ENCODE measurements at places on chromosomes 2 and 18.

- DNase-seq = peak; percentile 13
Observed at GRCh38 chr2:211068108-211068780, 511.8 kb downstream of the CPS1 start.

DNA sequence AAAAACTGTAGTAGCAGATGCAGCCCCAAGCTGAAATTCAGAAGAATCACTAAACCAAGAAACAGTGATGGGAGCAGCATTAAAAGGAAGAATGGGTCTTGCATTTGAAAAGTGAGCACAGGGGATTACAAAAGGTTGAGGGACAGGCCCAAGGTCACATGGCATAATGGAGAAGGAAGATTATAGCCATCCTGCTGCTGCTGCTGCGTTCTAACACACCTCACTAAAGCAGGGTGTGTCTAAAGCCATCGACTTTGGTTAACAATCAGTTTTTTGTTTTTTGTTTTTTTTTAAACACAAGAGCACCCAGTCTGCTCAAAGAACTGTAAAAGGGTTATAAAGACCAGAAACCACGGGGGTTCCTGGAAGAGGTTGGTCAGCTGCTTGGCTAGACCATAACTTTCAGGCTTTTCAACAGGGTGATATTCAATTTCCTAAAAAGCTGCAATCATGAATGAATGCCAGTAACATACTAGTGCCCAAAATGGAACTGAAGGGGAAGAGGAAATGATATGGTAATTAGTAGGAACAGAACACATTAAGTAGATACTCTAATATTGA, 102.6 kb downstream of the MYO5B start:
- no peak for DNase-seq

- DNase-seq = no peak
Observed at GRCh38 chr2:160105366-160105765, 43.0 kb upstream of the PLA2R1 start.

DNA sequence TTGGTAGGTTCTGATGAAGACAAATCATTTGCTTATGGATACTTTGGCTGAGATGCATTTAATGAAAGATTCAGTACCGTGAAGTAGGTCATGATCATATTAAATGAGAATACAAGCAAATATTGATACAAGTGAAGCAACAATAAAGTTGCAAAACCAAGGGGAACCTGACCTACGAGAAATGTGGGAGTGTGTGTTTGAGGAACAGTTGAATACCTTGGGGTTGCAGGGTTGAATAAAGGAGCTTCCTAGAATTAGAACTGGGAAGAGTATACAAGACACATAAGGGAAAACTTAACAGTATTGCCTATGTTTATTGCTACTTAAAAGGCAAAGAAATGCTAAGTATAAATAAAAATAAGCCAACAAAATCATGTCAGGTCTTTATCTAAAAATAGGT, 702.9 kb downstream of the ERBB4 start:
- no peak for DNase-seq

GRCh38 chr18:44726059-44726421, 45.4 kb downstream of the SETBP1 start:
- DNase-seq = no peak

DNA sequence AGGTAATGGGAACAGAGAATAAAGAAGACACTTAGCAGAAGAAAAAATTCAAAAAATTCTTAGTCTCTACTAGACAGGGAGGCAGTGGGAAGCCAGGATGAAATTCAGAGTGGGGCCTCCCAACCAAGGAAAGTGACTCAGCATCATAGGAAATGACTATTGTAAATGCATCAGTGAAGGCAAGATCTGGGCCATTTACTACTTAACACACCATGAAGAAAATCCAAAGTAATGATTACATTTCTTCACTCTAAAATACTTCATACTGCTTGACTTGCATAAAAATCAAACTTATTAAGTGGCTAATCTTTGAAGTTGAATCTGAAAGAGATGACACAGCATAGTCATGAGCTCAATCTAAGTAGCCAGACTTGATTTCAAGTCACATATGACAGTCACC, 405.8 kb upstream of the SLC39A10 start:
- peak; percentile 5 for DNase-seq

- DNase-seq = no peak
Observed at GRCh38 chr2:167336213-167336612, 447.9 kb downstream of the XIRP2 start.

DNA sequence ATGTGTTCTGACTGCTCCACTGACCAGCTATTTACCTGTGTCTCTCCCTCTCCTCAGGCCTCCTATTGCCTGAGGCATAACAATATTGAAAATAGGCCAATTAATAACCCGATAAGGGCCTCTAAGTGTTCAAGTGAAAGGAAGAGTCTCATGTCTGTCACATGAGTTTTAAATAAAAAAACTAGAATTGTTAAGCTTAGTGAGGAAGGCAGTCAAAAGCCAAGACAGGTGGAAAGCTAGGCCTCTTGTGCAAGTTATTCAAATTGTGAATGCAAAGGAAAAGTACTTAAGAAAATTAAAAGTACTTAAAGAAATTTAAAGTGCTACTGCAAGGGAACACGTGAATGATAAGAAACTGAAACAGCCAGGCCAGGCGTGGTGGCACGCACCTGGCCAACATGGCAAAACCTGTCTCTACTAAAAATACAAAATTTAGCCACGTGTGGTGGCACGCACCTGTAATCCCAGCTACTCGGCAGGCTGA, 44.9 kb upstream of the TAF4B start:
- DNase-seq = no peak

- peak; percentile 9 for DNase-seq
Observed at GRCh38 chr2:24122366-24123194, 554 bp downstream of the PFN4 start.

DNA sequence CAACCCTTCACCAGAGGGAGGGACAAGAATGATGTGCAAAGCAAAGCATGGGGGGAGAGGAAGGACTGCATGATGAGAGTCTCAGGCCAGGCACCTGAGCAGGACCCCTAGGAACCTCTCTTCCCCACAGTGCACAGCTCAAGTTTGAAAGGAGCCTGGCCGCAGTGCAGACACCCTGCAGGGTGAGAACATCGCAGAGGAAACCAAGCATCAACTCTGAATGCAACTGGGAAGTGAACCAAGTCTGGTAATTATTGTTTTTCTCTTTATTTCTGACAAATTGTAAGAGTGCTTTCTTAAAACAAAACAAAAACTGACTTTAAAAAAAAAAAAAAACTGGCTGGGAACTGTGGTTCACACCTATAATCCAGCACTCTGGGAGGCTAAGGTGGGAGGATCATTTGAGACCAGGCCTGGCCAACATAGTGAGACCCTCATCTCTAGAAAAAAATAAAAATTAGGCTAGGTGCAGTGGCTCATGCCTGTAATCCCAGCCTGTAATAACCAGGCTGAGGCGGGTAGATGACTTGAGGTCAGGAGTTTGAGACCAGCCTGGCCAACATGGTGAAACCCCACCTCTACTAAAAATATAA, 15.3 kb downstream of the NPC1 start:
- DNase-seq = no peak

DNA sequence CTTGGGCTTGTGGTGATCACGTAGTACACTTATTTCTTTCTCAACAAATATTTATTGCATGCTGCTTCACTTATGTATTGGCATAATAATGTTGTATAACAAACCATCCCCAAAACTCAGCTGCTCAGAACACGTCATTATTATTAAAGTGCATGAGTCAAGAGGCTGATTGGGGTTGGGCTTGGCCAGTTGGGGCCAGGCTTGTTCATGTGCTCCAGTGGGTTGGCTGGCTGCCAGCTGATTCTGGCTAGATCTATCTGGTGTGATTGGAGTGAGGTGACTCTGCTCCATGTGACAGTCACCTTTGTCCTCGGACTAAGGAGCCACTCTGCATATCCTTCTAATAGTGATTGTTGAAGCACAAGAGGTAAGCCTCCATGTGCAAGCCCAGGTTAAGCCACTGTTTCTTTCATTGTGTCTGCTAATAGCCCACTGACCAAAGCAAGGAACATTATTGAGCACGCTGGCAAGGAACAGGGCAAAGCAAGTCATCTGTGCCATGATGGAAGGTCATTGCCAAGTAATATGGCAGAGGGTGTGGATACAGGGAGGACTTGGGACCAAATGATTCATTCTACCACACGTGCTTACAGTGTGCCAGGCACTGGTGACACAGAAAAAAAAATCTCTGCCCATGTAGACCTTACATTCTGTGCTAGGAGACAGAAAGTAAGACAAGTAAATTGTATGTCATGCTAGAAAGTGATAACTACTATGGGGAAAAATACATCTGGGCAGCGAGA, 63.3 kb upstream of the TMEM182 start:
- DNase-seq = peak; percentile 52

GRCh38 chr2:217163987-217164386, 304.1 kb upstream of the TNP1 start:
- DNase-seq = no peak

DNA sequence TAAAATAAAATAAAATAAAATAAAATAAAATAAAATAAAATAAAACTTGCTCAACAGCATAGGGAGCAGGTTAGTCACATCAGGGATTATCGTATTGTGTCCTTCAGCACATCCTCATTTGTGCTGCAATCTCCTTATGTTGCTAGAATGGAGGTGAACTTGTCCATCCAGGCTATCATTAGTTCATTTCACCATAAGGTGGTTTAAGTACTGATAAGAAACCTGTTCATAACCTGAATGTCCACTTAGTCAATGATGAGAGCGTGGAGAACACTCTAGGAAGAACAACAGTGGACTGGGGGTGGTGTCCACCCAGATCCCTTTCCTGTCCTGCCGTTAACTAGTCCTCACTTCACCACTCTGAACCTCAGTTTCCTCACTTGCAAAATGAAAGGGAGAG, 21.9 kb downstream of the DHRS9 start:
- DNase-seq = no peak

DNA sequence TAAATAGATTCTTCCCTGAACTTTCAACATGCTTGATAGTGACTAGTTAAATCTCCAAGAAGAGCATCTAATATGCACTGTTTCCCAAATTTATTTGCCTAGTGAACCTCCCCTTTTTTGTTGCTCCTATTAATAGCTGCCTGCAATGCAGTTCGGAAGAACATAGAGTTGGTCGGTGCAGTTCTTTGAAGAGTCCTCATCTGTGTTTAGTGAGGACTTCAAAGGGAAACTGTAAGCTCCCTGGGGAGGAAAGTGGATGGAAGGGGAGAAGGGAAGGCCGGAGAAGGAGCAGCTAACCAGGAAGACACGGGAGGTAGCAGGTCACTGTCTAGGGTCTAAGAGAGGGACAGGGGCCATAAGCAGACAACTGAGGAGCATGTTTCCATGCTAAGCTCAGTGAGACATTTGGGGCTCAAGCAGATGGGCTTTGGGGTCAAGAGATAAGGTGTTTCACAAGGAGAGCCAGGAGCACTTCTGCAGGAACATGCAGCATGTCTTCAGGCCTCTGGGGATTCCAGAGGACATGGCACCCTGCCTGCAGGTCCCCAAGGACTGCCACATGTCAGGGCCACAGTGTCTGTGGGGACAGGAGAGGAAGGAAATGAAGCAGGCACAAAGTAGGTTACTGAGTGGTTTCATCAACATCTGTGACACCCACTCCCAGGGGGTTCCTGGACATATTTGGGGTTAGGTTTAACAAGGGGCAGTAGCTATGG, 48.7 kb upstream of the ANXA4 start:
- DNase-seq = no peak

DNA sequence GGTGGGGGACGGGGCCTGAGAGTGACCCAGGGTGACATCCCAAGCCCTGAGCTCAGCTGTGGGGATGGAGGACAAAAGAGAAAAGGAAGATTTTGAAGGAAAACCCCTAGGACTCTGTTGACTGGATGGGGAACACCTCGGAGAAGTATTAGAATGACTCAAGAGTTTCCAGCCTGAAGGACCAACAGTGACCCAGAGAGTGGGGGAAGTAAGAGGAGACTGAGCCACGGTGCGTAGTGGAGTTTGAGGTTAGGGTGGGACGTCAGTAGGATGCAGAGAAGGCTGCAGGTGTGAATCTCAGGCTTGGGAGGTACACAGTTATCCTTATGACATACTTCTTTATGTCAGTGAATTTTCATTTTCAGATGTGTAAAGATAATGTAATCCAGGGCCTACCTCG, 119.5 kb downstream of the NCK2 start:
- no peak for DNase-seq

DNA sequence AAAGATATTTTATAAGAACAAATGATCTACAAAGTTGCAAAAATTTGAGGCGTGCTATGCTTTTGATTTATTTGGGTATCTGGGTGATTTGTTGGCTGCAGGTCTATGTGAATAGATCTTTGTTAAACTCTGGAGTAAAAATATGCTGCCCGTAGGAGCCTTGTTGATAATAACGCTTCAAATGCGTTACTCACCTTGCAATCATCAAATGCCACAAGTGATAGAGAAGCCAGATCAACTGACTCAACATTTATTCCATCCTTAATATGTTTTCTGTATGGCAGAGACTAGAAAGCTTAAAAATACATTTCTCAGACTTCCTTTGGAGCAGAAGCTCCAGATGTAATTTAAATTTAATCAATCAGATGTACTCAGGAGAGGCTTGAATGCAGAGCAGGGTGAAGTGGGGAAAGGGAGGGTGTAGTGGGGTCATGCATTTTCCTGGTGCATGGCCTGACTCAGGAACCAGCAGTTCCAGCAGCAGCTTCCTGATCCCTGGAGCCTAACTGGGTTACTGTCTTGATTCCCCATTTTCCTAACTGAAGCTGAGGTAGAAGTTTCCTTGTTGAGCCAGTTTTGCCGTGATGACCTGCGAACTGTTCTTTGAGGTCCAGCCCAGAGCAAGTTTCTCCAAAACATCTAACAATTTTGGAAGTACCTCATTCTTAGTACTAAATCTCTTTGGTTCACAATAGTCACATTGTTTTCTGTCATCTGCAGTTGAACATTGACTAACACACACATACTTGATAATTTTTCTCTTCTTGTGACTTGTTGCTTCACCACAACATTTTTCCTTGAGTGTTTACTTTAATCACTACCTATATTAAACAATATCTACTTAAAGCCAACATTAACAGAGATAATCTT, 284.7 kb upstream of the CWC22 start:
- DNase-seq = peak; percentile 81

DNA sequence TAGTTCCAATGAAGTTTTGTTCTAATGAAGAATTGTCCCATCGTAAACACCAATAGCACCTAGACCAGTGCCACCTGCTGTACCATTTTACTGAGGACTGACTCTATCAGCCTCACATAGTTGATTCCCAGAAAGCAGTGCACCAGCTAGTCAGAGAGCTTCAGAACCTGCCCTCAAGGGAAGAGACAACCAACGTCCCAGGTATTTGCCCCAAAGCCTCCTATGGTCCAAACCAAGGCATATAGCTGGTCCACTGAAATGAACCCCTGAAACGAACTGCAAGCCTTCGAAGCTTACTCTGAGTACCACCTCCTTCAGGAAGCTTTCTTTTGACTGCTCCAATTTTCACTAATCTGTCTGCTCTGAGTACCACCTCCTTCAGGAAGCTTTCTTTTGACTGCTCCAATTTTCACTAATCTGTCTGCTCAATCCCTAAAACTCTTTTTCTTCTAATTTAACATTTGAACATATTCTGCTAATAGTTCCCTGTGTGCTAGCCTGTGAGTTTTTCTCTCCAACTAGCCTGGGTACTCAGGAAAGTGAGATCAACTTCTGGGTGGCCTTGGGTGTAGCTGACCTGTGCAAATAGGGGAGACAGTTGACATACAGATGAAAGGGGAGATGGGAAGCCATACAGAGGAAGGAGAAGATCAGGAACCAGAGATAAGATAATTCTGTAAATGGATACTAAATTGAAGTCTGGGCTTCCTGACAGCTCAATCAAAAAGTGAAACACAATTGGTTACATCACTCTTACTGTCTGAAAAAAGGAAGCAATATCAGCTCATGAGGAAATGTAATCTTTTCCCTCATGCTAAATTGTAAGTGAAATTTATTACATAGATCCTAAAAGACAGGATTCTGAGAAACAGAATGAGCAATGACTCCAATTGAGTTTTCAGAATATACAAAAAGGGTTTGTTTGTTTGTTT, 33.5 kb upstream of the EML4 start:
- DNase-seq = no peak

- DNase-seq = no peak
Observed at GRCh38 chr2:124610866-124611265, 585.8 kb downstream of the CNTNAP5 start.

All from HCEC 1CT (cell line).